ENCODE measurements at places on chromosomes 12 and 14.

GRCh38 chr12:3033539-3033867 lies 43.7 kb upstream of the TSPAN9 start:
- no peak for DNase-seq

DNA sequence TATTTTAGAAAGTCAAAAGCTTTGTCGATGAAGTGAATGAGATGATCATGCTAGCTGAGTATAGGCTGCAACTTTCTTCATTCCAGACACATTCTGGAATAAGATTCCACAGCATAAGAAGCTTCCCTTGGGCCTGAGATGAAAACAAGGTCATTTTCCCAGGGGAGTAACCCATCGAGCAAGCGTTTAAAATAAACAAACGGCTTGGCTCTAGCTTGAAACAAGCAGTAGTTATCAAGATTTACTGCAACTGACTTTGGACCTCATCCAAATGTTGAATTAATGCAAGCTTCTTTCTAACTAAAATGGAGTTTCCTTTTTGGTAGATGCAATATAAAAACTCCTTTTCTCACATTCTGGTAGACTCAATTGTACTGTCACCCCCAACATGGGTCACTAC lies 23.0 kb downstream of the KCNJ8 start:
- no peak for DNase-seq

DNA sequence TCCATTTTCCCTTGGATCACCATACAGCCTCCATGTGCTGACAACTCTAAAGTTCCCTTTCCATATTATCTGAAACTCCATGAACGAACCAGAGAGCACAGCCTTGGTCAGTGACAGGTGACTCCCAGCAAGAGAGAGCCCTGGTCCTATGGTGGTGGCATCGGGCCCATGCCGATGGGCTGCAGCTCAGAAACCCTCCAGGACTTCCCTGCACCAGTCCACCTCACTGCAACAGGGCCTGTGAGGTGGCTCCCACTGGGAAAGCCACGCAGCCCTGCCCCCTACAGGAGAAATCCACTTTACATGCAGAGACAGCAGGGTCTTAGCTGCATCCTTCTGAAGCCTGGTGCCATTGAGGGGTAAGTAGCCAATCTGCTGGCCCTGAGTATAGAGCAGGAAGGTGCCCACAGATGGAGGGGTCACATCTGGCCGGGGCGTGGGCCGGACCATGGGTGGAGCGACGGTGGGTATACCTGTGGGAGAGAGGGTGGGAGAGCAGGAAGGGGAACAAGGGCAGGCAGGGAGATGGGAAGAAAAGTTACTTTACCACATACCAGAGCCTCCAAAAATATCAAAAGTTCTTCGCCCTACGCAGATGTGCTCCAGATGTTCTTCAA lies 24.7 kb downstream of the RTRAF start:
- no peak for DNase-seq

- no peak for DNase-seq
Observed at GRCh38 chr14:102819176-102819628, 42.0 kb downstream of the TRAF3 start.

DNA sequence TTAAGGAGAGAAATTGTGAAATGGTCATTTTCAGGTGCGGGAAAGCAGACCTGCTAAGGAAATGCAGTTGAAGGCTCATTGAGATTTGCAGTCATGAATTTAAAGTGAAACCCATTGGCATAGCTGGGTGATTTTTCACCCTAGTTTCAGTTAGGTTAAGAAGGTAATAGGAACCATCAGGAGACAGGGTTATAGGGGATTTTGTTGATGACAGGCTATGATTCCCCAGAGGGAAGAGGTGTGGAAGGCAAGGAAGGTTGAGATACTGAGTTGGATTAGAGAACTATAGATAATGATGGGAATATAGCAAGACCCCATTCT lies 22.7 kb upstream of the BMAL2 start:
- no peak for DNase-seq
